Stimulated activated CD8-positive, alpha-beta memory T cell treated with anti-CD3 and anti-CD28 coated beads, Interleukin-15, amount 100 ng/mL, for 4 hours (primary cell): ENCODE measurements at places on chromosomes 4 and X.

- DNase-seq: no peak
Measured at GRCh38 chr4:67160394-67160793, 384.9 kb downstream of the CENPC start.

DNA sequence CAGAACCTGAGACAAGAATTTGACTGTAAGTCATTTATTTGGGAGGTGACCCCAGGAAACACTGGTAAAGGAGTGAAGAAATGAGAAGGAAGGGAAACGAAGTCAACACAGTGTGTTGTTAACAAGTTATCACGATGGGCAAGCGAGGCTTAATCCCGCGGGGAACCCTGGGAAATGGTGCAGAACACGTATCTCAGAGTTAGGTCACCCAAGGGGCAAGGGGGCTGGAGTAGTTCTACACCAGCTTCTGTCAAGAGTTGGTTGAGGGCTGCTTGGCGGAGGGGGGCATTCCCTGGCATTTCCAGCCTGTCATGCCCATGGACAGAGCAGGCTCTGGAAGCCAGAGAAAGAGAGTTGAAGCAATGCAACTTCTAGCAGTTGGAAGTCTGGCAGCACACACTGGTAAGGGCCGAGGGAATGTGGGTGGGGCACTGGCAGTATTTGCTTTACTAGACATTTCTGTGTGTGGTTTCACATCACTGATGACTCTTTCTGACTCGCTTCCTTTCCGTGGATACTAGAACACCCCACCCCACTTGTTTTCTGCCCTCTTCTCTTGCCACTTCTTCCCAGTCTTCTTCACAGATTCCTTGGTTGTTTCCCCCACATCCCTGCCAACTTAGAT lies 52.2 kb upstream of the ADGRG2 start:
- DNase-seq: no peak

DNA sequence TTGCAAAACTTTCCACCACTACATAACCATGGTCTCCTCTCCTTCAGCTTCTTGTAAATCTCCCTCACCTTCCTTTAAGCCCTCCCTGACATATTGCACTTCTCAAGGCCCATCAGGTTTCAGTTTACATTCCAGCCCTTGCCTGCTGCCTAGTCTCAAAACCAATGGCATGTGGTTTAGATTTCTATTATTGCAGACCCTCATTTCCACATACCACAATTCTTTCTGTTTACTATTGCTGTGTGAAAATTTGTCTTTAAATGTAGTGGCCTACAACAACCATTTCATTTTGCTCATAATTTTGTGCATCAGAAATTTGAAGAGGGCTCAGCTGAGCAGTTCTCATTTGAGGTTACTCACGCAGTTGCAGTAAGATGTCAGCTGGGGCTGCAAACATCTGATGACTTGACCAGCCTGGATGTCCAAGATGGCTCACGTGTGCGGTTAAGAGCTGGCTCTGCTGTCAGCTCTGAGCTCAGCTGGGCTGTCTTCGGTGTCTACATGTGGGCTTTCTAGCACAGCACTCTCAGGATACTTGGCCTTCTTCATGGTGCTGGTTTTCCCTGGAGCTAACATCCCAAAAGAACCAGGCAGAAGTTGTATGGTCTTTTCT lies 29.9 kb upstream of the SOD3 start:
- no peak for DNase-seq

GRCh38 chr4:156643826-156644225 lies 327.8 kb downstream of the PDGFC start:
- DNase-seq: no peak

- no peak for DNase-seq
Measured at GRCh38 chr4:177091515-177091914, 218.2 kb upstream of the NEIL3 start.

DNA sequence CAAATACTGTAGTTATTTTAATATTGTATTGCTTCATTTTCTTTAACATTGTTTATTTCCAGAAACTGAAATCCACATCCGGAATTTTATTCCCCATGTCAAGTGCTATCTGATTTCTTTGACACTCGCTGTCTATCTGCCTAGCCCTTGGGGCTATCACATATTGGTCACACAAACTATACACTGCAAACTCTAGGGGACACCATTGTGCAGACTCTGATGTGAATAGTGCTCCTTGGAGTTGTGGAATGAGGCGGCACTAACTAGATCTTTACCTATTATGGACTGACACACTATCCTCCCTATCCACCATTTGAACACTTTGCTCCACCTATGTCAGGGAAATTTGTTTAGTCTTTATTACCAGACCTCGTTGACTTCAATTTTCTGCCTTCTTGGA lies 534.5 kb downstream of the GLUD2 start:
- DNase-seq: no peak
